Airway epithelial cell (primary cell): ENCODE measurements at places on chromosomes 7 and 10. TPM values are rescaled to one million over a fixed set of nuclear protein-coding genes. Genes with fewer than 3 reads are reported as not detected.

Gene FAM237B
- total RNA-seq = not detected in 2 replicates

Gene CASD1
- total RNA-seq = 3.6 and 5.1 TPM in 2 replicates

Gene LRRC17
- total RNA-seq = 1.3 and 2.0 TPM in 2 replicates

Gene CCDC172
- not detected in 2 replicates for total RNA-seq

Gene STOX1
- total RNA-seq = 0.14 and 0.42 TPM in 2 replicates

Gene EBLN1
- not detected in 2 replicates for total RNA-seq

Gene NPFFR1
- total RNA-seq = not detected in 2 replicates

Gene XPNPEP1
- total RNA-seq = 61.5 and 81.5 TPM in 2 replicates

Gene GDI2
- total RNA-seq = 275 and 338 TPM in 2 replicates

Gene EPHA1
- 74.0 and 87.5 TPM in 2 replicates for total RNA-seq

Gene HOXA1
- total RNA-seq = 0.28 TPM in 1 of 2 replicates, not detected in the other

Gene PRXL2A
- 45.6 and 54.7 TPM in 2 replicates for total RNA-seq

Gene TMEM26
- 0.07 TPM in 1 of 2 replicates, not detected in the other for total RNA-seq

Gene PPP3CB
- 17.2 and 20.8 TPM in 2 replicates for total RNA-seq

Gene SFTPA2
- not detected in 2 replicates for total RNA-seq

Gene CAMK2B
- 0.14 TPM in 1 of 2 replicates, not detected in the other for total RNA-seq

Gene IQUB
- total RNA-seq = 0.19 and 0.21 TPM in 2 replicates

Gene WNT2
- total RNA-seq = not detected in 2 replicates

Gene LRRC18
- not detected in 2 replicates for total RNA-seq

Gene ZNF777
- total RNA-seq = 11.3 and 12.2 TPM in 2 replicates

Gene ELFN1
- total RNA-seq = 0.07 and 0.14 TPM in 2 replicates

Gene CPA4
- 30.4 and 31.7 TPM in 2 replicates for total RNA-seq

Gene UTF1
- not detected in 2 replicates for total RNA-seq

Gene NUTM2E
- total RNA-seq = not detected in 2 replicates

Gene GDF2
- total RNA-seq = not detected in 2 replicates

Gene INTS1
- total RNA-seq = 80.8 and 85.8 TPM in 2 replicates
